ENCODE measurements at places on chromosomes 6 and 20.

DNA sequence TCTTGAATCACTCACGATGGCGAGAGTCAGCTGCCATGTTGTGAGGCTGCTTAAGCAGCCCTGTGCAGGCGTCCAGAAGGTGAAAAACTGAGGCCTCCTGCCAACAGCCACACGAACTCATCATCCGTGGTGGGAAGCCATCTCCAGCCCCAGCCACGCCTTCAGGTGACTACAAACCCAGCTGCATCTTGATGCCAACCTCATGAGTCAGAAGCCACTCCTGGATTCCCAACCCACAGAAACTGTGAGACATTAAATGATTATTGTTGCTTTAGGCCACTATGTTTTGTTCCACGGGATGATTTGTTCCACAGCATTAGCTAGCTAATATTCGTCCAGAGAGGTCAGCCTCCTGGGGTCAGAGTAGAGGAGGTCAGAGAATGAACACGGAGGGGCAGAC, 80.5 kb downstream of the SNX5 start:
- no peak for DNase-seq

DNA sequence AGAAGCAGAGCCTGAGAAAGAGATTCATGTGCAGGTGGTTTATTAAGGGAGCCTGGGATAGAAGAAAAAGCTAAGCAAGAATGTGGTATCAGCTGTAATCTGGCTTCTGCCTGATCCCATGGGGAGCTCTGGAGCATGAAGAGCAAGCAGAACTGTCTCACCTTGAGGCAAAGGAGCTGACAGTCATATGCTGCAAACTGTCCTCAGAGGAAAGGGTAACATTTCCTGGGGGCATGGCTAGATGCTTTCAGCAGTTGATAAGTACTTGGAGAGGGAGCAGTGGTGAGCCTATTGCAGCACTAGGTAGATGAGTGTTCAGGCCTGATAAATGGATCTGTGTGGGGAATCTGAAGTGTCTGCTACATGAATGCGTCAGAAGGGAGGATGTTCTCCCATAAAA, 621.5 kb upstream of the BTBD3 start:
- no peak for DNase-seq

- no peak for DNase-seq
These were observed 50.0 kb downstream of the SYNDIG1 start for GRCh38 chr20:24519476-24519875.

- no peak for DNase-seq
These were observed 103.3 kb downstream of the IBTK start for GRCh38 chr6:82144007-82144851.

DNA sequence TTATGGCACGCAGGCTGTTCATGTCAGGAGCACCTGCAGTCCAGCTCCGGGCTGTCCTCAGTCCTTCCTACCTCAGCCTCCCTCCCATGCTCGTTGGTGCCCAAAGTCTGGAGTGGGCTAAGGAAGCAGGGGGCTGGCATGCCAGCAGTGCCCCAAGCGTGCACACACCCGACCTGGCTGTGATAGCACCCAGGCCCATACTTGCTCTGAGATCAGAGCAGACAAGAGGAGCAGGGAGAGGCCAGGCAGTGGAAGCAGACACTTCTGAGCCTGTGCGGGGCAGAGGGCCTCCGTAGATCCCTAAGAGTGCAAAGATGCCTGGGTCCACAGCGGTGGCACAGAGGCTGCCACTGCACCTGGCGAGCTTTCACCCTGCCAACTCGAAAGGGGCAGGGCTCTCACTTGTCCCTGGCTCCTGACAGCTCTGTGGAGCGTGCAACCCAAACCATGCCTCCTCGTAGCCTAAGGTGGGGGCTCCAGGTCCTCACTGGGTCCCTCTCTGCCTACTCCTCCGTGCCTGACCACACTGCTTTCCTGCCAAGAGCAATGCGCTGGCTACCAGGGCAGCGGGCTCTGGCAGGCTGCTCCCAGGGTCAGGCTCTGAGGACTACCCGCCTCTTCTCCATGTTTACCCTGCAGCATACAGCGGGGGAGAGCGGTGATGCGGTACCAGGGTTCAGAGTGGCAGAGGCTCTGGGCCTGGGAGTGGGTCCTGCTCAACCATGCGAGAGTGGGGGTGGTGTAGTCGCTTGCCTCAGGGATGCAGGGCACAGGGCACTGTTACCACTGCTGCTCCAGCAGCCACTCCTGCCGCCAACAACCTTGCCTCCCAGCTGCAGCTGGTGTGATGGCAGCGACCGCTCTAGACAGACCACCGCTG, 59.5 kb downstream of the MANEA start:
- no peak for DNase-seq

- DNase-seq: no peak
These were observed 50.7 kb upstream of the COL10A1 start for GRCh38 chr6:116176596-116176995.

DNA sequence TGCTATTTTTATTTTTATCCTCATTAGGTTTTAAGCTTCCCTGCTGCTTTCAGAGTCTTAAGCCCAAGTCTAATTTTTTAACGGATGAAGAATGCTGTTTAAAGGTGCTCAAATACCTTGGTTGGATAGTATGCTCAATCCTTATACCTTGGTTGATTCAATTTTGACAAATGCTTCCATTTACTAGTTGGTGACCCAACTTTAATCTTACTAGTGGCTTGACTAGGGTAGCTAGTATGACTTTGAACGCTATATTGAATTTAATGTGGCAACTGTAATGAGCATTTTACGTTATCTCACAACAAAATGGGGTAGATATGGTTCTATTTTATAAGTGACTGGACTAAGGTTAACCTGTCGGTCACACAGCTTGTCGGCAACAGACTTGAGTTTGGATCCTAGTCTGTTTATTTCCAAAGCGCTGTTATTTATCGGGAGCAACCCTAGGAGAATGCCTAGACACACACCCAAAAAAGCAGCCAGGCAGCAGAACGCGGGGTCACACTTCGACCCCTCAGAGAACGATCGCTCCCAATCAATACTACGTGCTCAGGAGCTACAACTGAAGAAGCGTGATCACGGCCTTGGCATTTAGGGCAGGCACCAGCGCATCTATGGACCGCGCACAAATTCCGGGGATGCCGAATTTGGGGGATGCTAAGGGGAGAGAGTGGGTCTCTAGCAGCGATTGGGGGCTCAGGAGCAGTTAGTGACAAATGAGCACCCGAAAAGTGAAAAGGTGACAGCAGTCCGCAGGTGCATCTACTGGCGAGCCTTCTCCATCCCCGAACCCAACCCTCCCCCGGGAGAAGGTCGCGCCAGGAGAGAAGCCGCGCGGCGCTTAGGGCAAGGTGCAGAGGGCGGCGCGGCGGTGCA, 586 bp upstream of the ALDH5A1 start:
- DNase-seq: no peak

- no peak for DNase-seq
These were observed 185.3 kb downstream of the ADAT2 start for GRCh38 chr6:143264986-143265764.

DNA sequence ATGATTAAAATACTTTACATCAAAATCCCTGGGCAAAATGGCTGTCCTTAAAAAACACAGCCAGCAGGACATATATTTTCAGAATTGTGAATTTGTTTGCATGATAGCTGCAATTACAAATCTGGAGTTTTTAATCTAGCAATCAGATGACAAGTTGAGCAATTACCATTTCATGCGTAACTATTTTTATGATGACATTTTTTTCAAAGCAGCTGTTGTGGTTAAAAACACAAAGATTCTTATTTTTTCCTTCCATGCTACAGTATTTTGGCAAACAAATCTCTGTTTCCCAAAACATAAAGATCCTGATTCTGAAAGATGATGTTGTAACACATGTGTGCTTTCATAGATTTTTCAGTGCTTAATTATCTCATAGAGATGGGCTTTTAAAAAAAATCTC, 90.2 kb downstream of the PHACTR1 start:
- no peak for DNase-seq

DNA sequence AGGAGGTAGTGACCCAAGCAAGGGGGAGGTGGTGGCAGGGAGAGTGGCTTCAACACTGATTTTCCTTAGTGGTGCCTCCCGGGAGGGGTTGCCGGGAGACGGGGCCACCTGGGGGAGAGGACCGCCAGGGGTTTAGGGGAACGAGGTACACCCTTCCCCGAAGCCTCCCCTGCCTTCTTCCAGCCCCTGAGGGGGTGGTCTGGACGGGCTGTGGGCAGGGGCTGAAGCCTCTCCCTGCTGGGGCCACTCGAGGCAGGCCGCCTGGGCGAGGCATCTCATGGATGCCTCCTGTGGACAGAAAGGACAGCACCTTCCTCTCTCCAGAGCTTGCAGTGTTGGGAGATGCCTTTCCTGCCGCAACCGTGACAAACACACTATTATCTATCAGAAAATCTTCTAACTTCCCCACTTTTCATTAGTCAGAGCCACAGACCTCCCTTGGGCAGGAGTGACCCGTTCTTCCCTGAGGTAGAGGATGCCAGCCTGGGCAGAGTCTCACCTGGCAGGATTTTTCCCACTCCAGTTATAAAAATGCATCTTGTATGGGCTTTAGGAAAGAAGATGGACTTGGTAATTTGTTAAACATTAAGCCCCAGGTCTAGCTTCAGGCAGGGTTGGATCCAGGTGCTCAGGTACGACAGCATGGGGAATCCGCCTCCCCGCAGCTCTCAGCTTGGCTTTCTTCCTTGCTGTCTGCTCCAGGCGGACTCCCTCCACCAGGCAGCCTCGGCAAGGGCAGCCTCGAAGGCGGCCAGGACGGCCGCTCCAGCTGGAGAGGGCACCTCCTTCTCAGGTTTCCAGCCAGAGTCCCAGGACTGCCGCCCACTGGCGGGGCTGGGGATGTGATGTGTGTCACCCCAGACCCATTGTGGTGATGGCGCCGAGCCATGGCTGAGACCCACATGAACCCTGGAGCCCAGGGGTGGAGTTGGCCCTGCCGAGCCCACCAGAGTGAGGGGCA, 11.0 kb downstream of the HRH3 start:
- DNase-seq: no peak

DNA sequence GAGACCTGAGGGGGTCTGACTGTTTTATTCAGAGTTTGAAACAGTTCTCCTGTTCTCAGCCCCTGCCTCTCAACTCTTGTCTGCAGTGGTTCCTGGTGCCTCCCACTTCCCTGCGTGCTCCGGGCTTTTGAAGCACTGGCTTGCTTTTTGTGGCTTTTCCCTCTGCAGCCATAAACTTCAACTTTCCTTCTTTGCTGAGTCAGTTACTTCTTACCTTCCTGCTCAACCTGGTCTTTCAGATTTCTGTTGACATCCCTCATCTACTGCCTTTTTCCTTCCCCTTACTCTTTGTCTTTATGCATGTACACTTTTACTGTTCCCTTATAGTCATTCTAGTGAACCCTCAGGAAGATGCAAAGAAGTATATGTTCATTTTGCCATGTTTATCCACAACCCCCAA, 57.4 kb downstream of the ASXL1 start:
- DNase-seq: no peak

DNA sequence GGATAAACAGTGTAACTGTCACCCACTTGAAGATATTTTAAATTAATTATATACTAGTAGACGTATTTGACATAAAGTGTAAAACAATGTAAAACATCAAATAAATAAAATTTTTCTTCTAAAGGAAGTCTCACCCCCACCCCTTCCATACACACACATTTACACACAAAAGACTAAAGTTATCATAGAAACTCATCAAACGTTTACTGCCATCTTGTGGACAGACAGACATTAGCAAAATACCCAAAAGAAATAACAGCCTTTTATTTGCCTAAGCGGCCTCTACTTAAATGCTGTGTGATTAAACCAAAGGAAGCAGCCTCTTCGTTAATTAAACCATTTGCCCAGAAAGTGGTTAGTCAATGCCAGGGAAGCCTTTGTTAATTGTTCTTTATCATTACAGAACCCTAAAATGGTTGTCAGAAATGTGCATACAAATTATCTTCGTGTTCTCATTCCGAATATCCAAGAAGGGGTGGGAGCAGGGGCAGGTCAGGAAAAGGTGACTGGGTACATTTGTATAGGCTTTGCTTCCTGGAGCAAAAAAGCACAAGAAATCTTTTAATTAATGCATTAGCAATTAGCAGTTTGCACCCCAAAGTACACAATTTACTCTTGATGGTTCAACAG, 176.2 kb upstream of the SASH1 start:
- DNase-seq: no peak

- DNase-seq: no peak
These were observed 270.3 kb downstream of the LAMA2 start for GRCh38 chr6:129153257-129153656.

GRCh38 chr6:63805808-63806572, 170.4 kb downstream of the PHF3 start:
- no peak for DNase-seq

DNA sequence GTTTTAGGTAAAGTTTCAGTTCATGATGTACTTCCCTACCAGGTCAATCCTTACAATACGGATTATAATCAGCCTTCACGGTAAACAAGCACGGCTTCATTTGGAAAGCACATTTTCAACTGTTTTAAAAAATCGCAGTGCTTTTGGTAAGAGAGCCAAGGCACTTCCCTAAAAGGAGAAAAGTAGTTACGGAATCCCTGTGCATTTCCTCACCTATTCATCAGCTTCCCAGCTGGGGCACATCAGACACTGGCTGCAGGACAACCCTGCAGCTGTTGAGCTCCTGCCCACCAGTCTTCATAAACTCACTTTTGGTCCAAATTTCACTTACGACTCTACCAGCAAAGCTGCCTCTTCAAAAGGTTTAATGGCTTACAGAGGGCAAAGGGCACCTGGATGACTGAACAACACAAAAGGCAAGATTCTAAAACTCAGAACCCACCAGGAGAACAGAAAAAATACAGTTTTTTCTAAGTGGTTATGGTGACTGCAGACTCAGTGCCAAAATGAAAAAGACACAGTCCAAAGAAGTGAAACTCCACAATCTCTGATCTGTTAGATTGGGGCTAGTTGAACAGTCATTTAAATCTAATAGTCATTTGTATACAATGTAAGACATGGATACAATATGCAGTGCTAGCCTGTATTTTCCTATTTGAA, 7.5 kb downstream of the SNX5 start:
- no peak for DNase-seq

GRCh38 chr6:163645560-163645959, 231.0 kb downstream of the QKI start:
- DNase-seq: no peak

- DNase-seq: no peak
These were observed 493.8 kb downstream of the NKAIN2 start for GRCh38 chr6:124297507-124297906.

DNA sequence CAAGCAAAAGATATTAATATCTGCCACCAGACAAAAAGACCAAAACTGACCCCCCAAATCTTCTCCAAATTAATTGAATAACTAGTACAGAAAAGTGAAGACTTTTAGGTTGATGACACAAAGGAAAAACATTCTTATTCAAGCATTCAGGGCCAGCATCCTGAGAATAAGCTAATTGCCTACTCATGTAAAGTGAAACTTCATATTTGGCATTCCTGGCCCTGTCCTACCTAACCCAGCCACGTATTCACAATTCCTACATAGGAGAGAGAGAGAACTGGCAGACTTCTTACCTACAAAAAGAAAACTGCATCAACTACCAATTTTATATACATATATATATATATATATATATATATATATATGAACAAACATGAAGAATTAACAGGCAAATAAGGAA, 4.9 kb upstream of the ASCC3 start:
- DNase-seq: no peak

- no peak for DNase-seq
These were observed 181.0 kb downstream of the TBC1D7 start for GRCh38 chr6:13147376-13147775.
